Sigmoid colon (tissue), 7 donors: ENCODE measurements at places on chromosomes 16 and 17. TPM values are rescaled to one million over a fixed set of nuclear protein-coding genes. Genes with fewer than 3 reads are reported as not detected.

Gene SLC38A8
- not detected for total RNA-seq

GRCh38 chr16:88856122-88856827, 472 bp downstream of the GALNS start:
- peak; percentile 75 for DNase-seq

Gene PPP1R27
- not detected for total RNA-seq

DNA sequence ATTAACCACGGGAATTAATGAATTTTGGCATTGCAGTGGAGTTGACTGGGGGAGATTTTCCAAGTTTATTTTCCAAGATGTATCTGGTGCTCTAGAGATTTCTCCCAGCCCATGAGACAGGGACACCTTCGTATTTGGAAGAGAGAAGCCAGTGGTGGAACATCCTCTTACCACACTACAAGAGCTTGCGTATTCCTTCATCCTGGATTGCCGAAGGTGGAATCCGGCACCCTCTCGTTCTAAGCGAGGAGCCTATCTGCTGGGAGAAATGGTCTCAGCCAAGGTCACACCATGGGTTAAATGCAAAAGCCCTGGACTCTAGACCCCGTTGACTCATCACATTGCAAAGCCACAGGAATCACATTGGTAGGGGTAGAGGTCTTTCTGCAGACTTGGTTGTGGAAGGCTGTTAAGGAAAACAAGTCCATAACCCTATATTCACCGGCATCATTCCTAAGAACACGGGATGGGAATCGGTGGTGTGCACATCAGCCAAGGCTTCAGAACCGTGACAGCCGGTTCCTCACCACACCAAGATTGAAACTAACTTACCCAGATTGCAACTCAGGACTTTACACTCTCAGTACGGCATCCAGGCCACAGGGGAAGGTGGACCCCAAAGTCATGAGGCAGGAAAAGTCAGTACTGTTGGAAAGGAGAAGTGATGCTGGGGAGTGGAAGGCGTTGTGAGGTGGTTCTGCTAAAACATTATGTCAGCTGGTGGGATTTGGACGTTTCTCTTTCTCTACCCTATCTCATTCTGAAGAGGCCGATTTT, 259.8 kb downstream of the CPPED1 start:
- DNase-seq = no peak

Gene DNAAF1
- not detected for total RNA-seq

GRCh38 chr16:23949630-23950290, 114.0 kb downstream of the PRKCB start:
- no peak for DNase-seq

DNA sequence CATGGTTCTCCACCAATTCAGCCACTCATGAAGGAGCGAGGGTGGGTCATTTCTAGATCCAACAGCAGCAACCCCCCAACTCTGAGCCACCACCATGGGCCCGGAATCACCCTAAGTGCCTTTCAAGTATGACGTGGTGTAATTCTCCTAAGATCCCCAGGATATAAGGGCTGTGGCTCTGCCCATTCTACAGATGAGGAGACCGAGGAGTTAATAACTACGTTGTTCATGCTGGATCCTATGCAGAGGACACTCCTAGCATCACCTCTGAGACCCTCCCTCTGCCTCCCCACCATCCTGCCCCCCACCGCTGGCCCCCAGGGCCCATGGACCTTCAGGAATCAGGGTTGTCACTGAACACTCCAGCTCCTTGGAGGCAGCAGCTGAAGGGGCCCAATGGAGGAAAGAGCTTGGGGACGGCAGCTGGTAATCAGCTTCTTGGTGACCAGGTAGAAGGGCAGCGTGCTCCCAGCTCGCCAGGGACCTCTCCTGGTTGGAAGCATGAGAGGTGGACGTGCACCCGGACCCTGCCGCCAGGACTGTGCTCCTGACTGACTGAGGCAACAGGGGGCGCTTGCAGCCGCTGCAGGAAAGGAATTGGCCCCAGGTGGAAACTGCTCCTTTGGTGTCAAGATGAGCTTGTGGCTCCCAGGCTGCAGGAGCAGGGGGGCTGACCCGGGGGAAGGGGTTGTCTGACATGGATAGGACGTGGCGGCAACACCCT, 28.2 kb upstream of the CACNG1 start:
- no peak for DNase-seq

DNA sequence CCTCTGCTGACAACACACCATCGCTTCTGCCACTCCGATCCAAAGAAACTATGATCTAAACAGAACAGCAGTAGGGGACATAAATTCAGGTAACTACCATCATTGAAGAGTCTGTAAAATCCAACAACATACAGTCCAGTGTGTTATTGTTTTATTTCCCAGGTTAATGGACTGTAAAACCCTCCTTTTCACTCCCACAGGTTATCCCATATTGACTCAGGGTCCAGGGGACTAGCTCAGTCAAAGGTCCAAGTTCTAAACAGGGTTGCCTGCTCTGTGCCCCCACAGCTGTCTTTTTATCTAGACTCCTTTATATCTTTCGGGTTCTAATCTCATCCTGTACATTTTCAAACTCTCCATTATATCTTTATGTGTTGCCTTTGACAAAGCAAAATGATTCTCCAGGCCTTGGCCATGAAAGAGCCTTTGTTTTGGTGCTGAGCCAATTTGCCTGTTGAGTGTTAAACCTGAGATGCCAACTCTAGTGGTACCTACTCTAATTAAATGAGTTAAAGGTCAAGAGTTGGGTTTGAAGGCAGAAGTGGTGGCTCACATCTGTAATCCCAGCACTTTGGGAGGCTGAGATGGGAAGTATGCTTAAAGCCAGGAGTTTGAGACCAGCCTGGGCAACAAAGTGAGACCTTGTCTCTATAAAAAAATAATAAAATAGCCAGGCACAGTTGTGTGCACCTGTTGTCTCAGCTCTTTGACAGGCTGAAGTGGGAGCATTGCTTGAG, 80.5 kb downstream of the SNX11 start:
- DNase-seq = no peak

DNA sequence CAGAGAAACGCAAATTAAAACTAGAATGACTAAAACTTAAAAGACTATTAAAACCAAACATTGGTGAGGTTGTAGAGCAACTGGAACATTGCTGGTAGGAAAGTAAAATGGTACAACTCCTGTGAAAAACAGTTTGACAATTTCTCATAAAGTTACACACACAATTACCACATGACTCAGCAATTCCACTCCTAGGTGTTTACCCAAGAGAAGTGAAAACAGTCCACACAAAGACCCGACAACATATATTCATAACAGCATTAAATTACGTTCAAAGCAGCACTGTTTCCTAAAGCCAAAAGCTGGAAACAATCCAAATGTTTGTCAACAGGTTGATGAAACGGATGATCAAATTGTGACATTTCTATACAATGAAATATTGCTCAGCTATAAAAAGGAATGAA, 26.5 kb upstream of the ALOX12 start:
- no peak for DNase-seq

GRCh38 chr17:12830777-12831247, 41.5 kb downstream of the ARHGAP44 start:
- DNase-seq = no peak

- DNase-seq = no peak
Observed at GRCh38 chr17:77529328-77529650, 388.5 kb downstream of the SEC14L1 start.

DNA sequence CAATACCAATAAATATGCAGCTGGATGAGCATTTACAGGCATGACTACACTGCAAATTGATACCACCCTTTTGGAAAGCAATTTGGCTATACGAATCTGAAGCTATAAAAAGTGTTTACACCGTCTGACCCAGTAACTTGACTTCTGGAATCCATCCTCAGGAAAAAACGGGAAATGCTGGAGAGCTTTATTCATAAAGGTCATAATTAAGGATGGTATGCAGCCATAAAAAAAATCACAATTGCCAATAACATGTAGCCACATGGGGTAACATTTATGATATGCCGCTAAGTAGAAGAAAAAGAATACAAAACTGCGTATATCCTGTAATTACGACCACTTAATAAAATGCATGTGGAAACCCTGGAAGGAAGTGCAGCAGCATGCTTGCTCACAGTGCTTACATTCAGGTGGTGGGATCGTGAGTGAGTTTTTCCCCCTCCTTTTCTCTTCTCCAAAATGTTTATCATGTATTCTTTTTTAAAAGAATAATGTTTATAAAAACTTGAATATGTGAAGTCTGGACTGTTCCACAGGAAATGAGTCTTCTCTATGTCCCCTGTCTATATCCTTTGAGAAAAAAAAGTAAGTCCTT, 34.2 kb downstream of the COPRS start:
- DNase-seq = no peak

- no peak for DNase-seq
Observed at GRCh38 chr16:8712589-8713361, 38.4 kb downstream of the ABAT start.

DNA sequence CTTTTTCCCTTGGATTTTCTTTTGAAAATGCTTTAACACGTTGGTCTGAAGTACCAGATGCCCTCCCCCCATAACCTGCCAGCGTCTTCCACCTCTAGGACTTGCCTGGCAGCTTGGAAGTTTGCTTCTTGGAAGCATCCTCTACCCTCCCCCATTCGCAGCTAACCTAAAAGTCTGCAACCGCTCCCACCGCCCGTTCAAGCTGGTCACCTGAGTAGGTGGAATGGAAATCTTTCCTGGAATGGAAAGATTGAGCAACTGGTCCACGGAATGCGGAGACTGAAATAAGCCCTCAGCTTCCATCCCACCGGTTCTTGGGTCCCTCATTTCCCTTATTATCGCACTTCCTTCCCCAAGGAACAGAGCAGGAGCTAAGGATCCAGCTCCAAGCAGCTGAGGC, 31.4 kb downstream of the HS3ST3B1 start:
- no peak for DNase-seq

GRCh38 chr16:72836985-72837384, 210.9 kb downstream of the ZFHX3 start:
- no peak for DNase-seq

Gene MYOCD
- total RNA-seq = 117 TPM

- no peak for DNase-seq
Observed at GRCh38 chr16:89153848-89154271, 17.7 kb upstream of the CDH15 start.

Gene GFAP
- not detected for total RNA-seq

DNA sequence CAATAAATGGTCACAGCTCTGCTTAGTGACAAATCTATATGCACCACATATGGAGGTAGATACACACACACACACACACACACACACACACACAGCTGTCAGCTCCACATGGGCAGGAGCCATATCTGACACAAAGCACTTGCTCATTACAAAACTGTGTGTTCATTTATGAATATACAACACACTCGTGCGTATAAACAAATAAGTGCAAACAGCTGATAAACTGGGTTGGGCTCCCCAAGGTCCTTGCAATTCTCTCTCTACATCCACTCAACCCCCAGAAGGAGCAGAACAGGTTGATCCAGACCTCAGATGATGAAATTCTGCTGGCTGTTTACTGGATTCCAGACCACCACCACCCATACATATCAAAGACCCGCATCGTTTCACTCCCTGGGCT, 140.7 kb downstream of the XYLT1 start:
- no peak for DNase-seq

DNA sequence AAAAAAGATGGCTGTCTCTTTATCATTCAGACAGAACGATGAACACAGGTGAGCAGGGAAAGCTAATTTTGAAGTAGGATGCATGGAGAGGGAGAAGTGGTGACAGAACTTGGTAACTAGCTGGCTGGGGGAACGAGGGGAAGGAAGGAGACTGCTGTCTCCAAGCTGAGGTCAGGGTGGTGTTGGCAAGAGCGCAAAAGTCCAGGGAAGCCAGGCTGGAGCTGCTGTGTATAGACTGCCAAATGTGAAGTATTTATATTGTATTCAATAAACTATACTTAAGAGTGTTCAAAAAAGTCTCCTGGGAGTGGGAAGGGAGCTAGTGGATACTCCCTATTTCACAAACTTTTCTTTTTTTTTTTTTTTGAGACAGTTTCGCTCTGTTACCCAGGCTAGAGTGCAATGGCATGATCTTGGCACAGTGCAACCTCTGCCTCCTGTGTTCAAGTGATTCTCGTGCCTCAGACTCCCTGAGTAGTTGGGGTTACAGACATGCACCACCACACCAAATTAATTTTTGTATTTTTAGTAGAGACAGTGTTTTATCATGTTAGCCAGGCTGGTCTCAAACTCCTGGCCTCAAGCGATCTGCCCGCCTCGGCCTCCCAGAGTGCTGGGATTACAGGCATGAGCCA, 8.2 kb downstream of the TMEM106A start:
- DNase-seq = peak; percentile 24

GRCh38 chr16:66291833-66292232, 74.7 kb upstream of the CDH5 start:
- peak; percentile 9 for DNase-seq

DNA sequence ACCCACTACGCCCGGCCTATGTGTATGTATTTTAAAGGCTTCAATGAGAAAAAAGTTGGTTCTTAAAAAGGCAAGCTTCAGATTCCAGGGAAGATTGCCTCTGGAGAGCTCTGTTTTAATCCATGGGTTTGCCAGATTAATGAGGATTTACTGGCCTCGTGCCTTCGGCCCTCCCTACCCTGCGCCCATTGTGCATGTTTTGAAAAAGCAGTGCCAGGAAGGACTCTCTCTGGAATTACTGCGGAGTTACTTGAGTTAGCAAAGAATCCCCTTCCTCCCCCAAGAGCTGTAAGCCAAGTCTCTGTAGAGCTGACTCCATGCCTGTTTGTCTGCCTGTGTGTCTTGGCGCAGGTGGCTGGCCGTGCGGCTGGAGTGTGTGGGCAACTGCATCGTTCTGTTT, 98.9 kb downstream of the ABCC6 start:
- DNase-seq = no peak

GRCh38 chr16:87101903-87102302, 215.3 kb downstream of the C16orf95 start:
- no peak for DNase-seq

Gene KRT40
- total RNA-seq = not detected

- no peak for DNase-seq
Observed at GRCh38 chr16:333406-334094, 19.0 kb downstream of the AXIN1 start.

- DNase-seq = no peak
Observed at GRCh38 chr17:76164331-76164730, 23.3 kb upstream of the FOXJ1 start.

Gene MYH8
- total RNA-seq = not detected

- no peak for DNase-seq
Observed at GRCh38 chr17:14135906-14136590, 66.7 kb downstream of the COX10 start.

DNA sequence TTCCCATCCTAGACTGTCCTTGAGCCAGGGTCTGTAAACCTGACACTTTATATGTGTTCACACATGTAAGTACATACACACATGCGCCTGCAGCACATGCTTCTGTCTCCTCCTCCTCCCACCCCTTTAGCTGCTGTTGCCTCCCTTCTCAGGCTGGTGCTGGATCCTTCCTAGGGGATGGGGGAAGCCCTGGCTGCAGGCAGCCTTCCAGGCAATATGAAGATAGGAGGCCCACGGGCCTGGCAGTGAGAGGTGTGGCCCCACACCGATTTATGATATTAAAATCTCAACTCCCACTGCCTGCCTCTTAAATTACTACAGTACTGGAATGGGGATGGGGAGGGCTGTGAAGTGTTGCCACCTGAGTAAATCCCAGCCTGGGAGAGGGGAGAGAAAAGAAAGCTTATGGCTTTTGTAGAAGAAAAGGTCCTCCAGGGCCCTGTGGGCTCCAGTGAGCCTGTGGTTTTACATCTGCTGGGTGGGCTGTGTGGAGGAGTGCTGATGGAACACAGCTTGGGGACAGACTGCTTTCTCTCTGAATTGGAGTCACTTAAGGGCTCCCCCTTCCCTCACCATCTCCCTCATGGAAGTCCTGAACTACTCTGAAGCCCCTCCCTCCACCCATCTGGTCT, 990 bp upstream of the WNK4 start:
- no peak for DNase-seq

- DNase-seq = no peak
Observed at GRCh38 chr17:32286518-32286900, 20.9 kb downstream of the RHBDL3 start.
